ENCODE measurements at places on chromosomes 5 and 9.

DNA sequence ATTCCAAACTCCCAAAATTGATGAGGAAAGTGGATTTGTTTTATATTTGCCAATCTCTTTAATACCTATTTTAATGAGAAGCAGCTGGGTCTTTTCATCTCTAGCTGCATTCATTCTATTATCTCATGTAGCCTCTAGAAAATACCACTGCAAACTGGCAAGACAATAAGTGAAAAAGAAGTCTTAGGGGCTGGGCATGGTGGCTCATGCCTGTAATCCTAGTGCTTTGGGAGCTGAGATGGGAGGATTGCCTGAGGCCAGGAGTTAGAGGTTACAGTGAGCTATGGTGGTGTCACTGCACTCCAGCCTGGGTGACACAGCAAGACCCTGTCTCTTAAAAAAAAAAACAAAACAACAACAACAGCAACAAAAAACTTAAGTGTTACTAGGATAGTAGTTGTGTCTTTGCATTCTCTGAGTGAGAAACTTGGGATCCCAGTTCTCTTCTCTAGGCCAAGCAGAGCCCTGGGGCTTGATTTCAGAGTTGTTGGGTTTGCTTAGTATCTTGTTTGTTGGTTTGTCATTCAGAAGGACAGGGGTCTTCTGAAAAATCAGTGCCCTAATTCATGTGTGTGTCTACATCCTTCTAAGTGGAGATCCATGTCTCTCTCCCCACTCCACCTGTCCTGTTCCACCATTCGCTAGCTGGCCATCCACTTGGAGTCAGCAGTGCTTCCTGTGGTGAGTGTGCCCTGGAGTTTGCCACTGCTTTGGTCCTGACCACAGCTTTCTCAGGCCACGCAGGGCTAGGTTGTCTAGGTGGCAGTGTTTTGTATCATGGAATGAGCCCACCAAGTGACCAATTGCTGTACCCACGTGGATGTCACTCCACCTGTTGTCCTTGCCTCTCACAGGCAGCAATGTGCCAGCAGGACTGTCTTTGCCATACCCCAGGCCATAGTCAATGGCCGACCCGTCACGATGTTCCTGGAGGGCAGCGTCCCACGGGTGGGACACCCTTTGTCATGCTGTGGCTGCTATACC is 19.5 kb downstream of the MARCHF6 start:
- no peak for DNase-seq

DNA sequence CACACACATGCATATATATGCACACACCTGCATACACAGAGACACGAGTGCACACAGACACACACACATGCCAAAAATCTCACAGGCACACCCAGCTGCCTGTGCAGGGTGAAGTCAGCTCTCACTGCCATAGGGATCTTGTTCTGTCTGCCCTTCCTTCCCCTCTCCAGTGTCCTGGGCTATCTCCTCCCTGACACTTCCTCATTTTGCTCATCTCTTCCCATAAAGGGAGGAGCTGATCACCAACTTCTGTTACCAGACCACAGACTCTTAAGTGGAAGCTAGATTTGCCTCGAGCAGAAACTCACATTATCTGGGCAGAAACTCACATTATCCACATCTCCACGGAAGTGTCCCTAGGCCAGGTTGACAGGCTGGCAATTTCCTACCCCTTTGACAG is 28.7 kb downstream of the LCP2 start:
- no peak for DNase-seq

- no peak for DNase-seq
These were observed 19.8 kb upstream of the HEXB start for GRCh38 chr5:74665273-74665672.

GRCh38 chr9:26975728-26976707 is 19.8 kb downstream of the IFT74 start:
- DNase-seq, result no peak

DNA sequence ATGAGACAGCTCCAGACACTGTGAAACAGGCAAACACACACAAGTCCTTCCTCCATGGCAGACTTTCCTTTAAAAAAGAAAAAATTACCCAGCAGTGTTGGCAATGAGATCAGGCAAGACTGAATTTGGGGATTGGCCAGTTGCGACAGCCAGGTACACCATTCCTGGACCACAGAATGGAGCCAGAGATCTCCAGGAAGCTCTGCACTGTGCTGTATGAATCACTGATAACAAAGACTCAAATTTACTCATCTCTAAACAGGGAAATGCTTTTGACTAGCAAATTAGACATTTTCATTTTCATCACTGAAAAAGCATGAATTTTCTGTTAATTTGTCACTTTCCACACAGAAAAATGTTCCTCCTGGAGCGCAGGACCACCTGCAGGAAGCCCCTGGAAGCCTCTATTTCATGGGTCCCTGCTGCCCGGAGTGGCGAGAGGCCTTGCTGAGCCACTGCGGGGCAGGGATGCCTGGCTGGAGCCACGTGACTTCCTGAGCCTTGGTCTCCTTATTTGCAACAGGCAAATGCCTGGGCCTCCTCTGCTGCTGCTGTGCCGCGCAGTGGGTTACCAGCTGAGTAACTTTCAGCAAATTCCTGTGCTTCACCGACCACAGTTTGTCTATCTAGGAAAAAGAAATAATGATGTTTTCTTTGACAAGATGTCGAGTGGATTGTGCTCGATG is 185.9 kb upstream of the ZNF618 start:
- no peak for DNase-seq

All from DMS79 treated with DMSO at 0.1 percent for 48 hours (cell line).